Renal cortical epithelial cell (primary cell): ENCODE measurements at places on chromosomes 2 and 18.

DNA sequence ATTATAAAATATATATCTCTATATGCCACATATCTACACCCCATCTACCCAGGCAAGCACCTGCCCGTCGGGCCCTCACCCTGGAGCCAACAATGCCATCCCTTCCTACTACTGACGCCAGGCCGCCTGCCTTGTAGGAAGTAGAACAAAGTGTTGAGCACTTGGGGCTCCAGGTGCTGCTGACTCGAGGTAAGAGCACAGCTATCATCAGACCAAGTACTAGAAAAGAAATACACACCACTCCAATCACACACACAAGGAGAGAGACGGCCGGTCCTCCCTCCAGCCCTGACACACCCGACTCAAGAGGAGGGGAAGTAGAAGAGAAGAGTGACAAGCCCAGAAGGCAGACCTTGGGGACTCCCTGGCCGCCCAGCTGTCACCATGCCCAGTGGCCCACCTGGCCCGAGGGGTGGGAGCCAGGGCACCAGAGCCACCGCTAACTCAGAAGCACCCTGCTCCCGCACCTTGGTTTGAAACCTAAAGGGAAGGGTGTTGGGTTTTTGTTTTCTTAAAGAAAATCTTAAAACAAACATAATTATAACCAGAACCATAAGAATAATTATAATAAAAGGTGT lies 64.0 kb upstream of the POMC start:
- no peak for DNase-seq

DNA sequence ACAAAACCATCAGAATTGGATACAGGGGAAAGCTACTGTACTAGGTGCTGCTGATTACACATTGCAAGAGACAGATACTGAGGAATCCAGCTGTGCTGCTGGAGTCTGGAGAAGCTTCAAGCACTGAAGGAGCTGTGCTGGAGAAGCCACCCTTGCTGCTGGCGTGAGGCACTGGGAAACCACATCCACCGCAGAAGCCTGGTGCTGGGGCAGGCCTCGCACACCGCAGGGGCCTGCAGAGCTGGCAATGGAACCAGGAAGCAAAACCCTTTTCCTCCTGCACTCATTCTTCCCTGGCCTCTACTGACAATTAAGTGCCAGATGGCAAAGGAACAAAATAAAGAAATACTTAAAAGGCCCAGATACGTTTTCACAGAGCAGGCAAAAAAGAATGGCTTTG lies 94.4 kb upstream of the MSH6 start:
- no peak for DNase-seq

GRCh38 chr2:39625193-39625926 lies 40.4 kb upstream of the TMEM178A start:
- DNase-seq: no peak

DNA sequence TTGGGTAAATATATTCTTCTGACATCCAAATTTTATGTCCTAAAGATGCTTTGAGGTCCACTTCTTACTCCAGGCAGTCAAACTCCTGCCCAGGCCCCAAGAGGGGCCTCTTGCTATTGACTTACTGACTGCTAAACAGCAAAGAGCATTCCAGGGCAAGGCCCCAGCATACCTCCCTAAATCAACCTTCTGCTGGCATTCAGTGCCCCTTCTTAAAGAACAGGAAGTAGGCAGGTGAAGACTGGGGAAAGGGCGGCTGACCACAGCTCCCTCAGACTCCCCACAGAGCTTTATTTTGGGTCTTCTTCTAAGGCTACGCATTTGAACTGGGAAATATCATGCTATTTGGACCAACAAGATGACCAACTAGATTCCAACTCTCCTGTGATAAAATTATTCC lies 68.9 kb downstream of the USP40 start:
- DNase-seq: no peak

- DNase-seq: peak; percentile 96
These were observed 13.7 kb downstream of the HS6ST1 start for GRCh38 chr2:128304715-128305554.

GRCh38 chr2:48433682-48434081 lies 96.3 kb upstream of the STON1 start:
- DNase-seq: no peak

GRCh38 chr2:204551512-204551863 lies 6.2 kb downstream of the PARD3B start:
- peak; percentile 47 for DNase-seq

- DNase-seq: no peak
These were observed 65.1 kb upstream of the FOSL2 start for GRCh38 chr2:28327581-28327955.
